ENCODE measurements at places on chromosomes 12 and 14.

GRCh38 chr12:112239020-112239419 lies 113.7 kb downstream of the TRAFD1 start:
- no peak for DNase-seq

GRCh38 chr14:85533023-85533860 lies 3.3 kb downstream of the FLRT2 start:
- DNase-seq, result no peak

DNA sequence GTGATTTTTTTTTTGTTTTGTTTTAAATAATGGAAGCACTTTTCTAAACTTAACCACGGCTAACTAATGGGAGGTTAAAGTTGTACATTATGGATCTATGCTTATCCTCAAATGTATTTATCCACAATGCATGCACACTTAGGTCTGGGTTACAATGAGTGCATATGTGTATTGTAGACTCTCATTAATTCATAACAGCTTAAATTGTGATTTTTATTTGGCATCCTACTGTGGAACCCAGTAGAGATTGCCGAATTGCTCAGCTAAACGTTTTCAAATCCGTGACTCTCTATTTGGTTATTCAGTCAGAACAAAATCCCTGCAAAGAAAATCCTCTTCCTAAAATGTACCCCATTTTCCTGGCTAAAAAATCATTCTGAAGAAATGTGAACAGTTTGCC lies 244.0 kb downstream of the SLC25A21 start:
- no peak for DNase-seq

GRCh38 chr14:92385561-92385960 lies 62.6 kb downstream of the SLC24A4 start:
- DNase-seq, result no peak

DNA sequence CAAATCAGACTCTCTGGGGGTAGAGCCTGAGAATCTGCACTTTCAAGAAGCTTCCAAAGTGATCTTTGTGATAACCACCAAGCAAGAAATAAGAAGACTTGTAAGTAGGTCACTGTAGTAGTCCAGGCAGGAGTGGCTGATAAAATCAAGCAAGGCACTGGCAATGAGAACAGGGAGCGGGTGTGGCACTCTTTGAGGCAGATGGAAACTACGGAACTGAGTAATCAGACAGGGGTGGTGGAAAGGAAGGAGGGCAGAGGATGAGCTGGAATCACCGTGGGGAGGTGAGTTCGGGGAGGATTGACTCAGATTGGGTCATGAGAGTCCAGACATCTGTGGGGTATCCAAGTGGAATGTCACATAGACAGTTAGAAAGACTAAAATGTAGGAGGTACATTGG lies 44.4 kb upstream of the PLXNC1 start:
- DNase-seq, result no peak

DNA sequence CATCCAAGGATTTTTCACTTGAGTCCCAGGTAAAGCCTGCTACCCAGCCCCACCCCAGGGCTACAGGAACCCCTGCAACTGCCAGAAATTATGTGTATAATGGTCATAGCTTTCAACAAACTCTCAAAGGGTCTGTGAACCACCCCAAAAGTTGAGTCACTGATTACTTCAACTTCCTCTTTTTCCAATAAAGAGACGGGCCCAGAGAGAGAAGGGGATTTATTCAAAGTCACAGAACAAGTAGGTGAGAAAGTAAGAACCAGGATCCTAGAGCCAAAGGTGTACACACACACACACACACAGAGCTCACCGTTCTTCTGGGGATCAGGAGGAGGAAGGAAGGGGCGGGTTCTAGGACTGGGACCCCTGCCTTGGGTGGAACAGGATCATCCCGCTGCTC lies 4.8 kb upstream of the ITPK1 start:
- no peak for DNase-seq

DNA sequence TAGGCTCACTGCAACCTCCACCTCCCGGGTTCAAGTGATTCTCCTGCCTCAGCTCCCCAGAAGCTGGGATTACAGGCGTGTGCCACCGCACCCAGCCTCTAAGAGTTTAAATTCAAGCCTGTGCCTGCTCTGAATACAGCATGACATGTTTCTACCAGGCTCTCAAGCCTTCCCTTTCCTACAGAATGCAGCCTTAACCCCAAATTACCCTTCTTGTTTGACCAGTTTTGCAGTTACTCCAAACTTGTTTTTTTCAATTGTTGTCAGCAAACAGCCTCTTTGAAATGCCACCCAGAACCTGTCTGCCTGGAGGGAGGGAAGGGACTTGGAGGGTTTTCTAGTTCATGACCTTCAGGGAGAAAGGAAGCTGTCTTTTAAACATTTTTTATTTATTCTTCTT lies 15.4 kb downstream of the GLTP start:
- no peak for DNase-seq

GRCh38 chr12:132153501-132154340 lies 9.5 kb downstream of the NOC4L start:
- no peak for DNase-seq

DNA sequence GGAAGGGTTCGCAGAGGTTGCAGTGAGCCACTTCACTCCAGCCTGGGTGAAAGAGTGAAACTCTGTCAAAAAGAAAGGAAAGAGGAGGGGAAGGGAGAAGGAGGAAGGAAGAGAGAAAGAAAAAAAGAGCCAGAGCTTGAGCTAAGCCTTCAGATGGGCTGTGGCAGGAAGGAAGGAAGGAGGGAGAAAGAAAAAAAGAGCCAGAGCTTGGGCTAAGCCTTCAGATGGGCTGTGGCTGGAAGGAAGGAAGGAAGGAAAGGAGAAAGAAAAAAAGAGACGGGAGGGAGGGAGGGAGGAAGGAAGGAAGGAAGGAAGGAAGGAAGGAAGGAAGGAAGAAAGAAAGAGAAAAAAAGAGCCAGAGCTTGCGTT lies 13.6 kb upstream of the ANKRD9 start:
- DNase-seq, result no peak

DNA sequence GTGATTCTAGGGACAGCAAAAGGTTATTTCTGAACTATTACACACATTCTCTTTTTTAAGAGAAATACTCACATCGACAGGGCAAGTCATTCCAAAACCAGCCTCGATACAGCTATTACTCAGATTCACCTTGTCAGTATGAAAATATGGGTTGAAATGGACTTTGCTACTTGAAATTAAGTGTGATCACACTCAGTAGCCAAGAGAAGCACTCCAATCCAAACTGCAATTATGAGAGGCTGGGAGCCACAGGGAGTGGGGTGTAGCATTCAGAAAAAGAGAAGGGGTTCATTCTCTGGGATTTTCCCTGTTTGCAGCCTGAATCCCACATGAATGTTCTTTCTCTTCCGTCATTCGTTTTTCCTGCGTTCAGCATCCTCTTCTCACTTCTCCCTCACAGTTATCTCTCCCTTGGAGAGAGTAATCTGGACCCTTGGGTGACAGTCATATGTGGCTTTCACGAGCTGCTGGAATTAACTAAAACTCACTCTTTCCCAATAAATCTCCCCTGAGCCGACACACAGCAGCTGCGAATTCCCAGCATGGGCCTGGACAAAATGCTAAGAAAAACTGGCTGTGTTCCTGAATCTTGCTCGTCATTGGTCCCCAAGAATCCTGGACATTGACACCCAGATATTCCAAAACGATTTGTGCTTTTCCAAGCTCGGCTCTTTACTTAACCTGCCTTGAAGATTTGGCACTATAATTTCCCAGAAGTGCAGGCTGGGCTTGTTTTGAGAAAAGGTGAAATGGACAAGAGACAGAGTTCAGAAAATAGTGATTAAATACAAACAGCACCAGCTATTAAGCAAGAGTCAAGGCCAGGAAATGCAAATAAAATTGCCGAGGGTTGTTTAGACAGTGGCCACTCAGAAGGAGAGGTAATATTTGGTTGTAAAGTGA lies 199.5 kb upstream of the PLEKHG7 start:
- no peak for DNase-seq

GRCh38 chr12:49578471-49579112 lies 10.7 kb upstream of the MCRS1 start:
- no peak for DNase-seq

DNA sequence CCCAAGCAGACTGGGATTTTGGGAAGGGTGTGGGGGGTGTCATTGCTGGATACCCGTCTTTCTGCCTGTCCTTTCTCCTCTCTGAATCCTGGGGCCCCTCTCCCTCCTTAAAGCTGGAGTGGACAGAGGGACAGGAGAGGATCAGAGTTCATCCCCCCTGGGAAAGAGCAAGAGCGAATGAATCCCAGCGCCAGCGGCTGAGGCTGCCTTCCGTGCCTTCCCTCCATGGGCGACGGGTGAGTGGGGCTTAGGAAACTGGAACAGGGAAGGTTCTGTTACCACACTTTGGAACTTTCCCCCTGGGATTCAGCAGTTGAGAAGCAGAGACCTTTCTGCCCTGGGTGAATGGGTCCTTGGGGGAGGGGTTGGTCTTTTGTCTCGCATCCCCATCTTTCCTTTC lies 16.2 kb upstream of the RIN3 start:
- DNase-seq, result no peak

GRCh38 chr14:42323426-42323825 lies 716.8 kb downstream of the LRFN5 start:
- DNase-seq, result no peak

- no peak for DNase-seq
These were observed 40.8 kb downstream of the GPR65 start for GRCh38 chr14:88045705-88046104.

DNA sequence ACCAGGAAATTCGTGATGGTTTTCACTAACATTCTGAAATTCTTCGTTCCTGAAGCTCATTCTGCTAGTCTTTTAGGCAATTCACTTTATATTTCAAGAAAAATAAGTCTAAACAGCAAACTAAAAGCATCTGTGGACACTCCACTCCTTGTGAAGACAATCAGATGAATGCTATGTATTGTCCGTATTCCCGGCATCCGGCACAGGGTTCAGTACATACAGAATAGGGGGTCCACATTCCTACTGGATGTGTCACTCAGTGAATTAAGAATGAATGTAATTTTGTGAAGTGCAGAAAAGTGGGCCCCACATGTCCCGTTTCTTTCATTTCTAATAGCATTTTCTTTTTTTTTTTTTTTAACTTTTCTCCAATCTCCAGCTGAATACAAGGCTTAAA lies 241.3 kb downstream of the GRIN2B start:
- no peak for DNase-seq

- DNase-seq, result no peak
These were observed 10.3 kb downstream of the TEX22 start for GRCh38 chr14:105408592-105408991.

DNA sequence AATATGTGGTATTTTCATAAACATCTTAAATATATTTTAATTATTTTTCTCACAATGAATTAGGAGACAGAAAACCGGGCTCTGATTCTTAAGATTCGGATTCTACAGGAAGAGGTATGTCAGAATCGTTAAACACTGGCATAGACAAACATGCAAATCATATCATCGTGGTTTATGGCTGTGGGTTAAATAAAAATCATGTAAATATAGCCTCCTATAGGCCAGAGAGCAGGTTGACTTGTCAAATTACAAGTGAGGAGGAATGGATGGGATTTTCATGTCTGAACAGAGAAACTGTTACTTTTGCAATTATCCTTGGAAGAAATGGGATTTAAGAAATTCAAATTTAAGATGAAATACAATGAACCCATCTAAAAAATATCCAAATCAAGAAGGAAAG lies 74.9 kb upstream of the BCAT1 start:
- DNase-seq, result no peak

- no peak for DNase-seq
These were observed 17.0 kb downstream of the ACSS3 start for GRCh38 chr12:81094718-81095360.

GRCh38 chr12:90199006-90199405 lies 490.4 kb upstream of the ATP2B1 start:
- DNase-seq, result no peak

DNA sequence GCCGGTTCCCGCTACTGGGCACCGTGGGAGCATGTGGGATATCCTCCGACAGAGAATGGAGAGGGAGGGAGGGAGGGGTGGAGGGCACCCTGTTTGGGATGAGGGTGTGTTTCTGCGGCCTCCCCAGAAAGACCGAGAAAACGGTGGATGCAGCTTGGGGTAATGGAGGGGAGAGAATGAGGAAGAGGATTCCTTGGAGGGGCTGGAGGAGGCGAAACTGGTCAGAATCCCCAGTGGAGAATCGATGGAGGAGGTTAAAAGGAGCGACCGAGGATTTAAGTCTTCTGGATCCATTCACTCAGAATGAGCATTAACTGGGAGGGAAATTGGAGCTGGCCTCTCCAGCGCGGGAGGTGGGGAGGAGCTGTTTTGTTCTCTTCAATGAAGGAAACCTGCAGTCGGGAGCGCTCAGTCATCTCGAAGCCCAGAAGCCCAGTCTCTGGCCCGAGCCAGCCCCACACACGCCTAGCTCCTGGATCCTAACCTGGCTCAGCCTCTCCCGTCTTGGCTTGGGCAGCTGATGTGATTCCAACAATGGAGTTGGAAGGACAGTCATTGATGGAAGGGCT lies 581 bp downstream of the ARG2 start:
- no peak for DNase-seq

- no peak for DNase-seq
These were observed 190.2 kb downstream of the FSCB start for GRCh38 chr14:44316647-44317440.

- no peak for DNase-seq
These were observed 72.3 kb upstream of the DHRS4 start for GRCh38 chr14:23881282-23881681.

GRCh38 chr14:100791348-100791735 lies 34.6 kb upstream of the MEG3 start:
- DNase-seq, result no peak

- no peak for DNase-seq
These were observed 3.0 kb downstream of the SDSL start for GRCh38 chr12:113424915-113425823.

DNA sequence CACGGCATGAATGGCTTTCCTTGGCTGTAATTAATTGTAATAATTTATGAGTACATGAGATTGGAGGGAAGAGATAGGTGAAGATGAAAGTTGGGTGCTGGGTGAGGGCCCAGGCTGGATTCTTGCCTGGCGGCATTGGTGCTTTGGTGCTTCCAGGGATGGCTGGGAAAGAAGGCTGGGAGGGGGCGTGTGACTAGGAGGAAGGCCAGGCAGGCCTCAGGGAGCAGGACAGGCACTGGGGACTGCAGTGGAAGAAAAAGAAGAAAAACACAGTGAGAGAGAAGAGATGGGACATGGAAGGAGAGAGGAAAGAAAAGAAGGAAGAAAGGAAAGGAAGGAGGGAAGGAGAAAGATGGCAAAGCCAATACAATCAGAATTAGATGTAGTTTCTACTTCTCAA lies 3.7 kb downstream of the HOXC9 start:
- DNase-seq, result no peak

GRCh38 chr12:116797885-116798284 lies 59.8 kb downstream of the RNFT2 start:
- no peak for DNase-seq

GRCh38 chr12:130846369-130846768 lies 7.3 kb upstream of the STX2 start:
- DNase-seq, result no peak

DNA sequence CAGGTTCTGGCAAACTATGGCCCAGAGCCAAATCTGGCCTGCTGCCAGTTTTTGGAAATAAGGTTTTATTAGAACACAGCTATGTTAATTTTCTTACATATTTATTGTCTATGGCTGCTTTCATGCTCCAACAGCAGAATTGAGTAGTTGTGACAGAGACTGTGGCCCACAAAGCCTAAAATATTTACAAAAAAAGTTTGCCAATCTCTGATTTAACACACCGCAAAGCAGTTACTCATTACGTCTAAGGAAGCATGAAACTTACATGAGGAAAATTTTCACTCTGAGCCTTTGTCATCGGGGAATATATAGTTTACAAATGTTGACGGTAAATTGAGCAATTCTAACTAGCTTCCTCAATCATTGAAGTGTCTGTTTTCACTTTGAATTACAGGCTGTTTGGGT lies 96.5 kb downstream of the UNC79 start:
- DNase-seq, result no peak

Data from NCI-H1436 treated with DMSO at 0.1 percent for 48 hours (cell line).